ENCODE measurements at places on chromosomes 16 and 17. TPM values are rescaled to one million over a fixed set of nuclear protein-coding genes. Genes with fewer than 3 reads are reported as not detected.

DNA sequence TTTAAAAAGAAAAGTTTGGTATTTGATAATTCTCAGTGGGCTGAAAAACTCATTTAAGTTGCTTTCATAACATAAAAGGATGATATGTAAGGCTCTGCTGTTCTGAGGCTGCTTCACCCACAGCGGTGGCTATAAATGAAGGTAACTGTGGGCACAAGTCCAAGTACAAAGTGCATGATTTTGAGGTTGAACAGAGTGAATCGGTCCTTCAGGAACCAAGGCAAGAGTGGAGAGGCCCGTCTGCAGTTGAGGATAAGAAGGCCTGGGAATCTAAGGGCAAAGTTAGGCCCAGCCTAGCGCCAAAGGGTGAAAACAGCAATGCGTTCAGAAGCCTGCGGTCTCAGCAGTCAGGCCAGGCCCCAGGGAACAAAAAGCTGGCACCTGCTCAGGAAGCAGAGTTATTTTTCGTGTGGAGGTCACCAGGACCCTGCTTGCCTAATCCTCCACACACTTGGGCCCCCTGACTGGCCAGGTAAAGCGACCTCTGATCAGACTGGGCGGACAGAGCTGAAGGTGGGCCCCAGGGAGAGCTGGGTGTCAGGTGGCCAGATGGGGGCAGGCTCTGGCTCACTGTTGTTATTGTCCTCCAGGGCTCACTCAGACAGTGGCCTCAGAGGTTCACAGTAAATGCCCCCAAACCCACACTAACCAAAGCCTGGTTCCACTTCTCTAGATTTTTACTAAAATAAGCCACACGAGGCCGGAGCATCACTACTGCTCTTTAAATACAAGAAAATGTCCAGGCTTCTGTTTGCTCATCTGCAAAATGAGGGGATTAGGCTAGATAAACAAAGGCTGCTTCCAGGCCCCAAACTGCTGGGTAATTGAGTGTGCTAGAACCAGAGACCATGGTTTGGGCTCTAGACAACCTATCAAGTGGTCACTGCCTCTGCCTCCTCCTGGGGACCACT lies 46.5 kb downstream of the TEX2 start:
- no peak for DNase-seq

IGFBP4 gene
- 0.14 TPM for total RNA-seq

GDPD3 gene
- total RNA-seq, result 2.1 TPM

DNA sequence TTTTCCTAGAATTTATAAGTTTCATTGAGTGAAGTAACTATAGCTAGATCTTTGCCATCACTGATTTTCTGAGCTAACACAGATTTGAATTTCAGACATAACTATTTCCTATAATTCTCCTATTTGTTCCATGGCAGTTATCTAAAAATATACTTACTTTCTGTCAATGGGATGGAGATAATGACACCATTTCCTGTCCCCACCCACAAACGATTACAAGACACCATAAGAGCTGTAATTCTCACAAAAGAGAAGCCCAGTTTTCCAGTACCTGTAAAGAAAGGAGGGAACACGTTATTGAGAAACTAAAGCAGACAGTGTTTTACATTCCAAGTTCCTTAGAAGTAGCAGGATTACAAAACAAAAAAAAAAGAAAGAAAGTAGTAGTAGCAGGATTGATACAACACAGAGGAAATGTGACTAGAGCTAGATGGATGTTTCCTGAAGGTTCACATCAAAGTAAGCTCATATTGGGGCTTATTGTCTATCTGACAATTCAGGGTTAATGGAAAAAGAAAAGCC lies 110.9 kb upstream of the TOB1 start:
- no peak for DNase-seq

TRAF7 gene
- total RNA-seq, result 122 TPM

DNA sequence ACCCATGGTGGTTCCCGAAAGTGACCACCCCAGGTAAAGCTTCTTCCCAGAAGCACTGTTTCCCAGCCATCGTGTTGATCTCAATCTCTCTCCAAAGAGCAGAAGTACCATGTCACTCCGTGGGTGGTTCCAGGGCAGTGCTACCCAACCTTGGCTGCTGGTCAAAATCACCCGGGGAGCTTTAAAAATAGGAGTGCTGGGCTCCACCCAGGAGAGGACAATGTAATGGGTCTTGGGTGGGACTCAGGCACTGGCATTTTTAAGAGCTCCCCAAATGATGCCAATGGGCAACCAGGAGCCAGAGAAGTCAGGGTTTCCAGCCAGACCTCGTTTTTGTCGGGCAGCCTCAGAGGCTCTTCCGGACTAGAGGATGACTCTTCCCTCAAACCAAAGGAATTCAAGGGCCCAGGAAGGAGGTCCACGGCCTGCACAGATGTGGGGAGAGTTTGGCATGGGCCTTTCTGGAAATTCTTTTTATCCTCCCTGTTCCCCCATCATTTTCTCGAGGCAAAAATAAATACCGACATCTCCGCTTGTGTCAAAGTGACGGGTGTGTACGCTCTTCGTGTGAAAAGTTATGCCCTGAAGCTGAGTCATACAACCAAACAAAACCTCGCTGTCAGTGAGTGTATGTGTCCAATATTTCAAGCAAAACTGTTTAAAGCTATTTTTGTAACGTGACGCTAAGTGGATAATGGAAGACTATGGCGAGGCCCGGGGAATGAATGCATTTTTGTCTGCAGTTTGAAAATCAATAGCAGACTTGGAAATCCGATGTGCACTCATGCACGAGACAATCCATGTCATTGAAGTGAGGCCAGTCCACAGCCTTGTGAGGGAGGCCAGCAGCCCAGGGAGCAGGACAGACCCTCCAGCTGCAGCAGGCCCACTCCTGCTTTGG lies 364.1 kb downstream of the FOXL1 start:
- DNase-seq, result no peak

EPOP gene
- total RNA-seq, result 3.9 TPM

GRCh38 chr17:30395398-30396022 lies 16.8 kb downstream of the CPD start:
- no peak for DNase-seq

DNA sequence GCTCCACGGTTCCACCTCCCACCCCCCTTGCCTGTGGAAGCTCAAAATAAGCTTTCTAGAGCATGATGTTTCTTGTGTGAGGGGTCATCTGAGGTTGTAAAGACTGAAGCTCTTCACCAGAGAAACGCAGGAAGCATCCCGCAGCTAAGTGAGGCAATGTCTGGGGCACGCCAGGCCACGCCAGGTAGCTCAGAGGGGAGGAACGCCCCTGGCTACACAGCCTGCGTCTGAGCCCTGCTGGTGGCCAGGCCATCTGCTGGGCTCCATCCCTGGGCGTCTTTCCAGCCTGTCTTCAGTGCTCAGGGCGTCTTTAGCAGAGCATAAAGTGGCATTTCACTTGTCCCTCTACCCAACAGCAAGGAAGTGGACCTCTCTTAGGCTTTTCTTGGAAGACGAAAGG lies 15.2 kb downstream of the SOCS3 start:
- DNase-seq, result no peak

- DNase-seq, result no peak
Observed at GRCh38 chr16:17696616-17697015, 225.9 kb upstream of the XYLT1 start.

- no peak for DNase-seq
Observed at GRCh38 chr16:50121721-50122445, 31.2 kb upstream of the TENT4B start.

DNA sequence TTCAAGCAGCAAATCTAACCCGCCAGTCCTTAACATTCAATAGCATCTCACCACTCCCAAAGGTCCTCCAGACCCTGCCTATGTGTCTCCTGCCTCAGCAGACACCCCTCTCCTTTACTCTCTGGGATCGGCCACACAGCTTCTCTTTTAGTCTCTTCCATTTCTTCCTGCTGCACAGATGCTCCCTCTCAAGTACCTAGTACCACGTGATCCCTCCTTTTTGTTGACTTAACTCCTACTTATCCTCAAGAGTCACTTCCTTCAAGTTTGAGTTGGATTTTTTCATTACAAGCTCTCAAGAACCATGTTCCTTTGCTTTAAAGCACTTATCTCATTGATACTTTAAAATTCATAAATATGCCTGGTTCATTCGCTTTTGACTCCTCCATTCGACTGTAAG lies 24.9 kb downstream of the AMFR start:
- DNase-seq, result no peak

GRCh38 chr16:81837312-81837751 lies 58.2 kb downstream of the PLCG2 start:
- DNase-seq, result no peak

UMOD gene
- total RNA-seq, result not detected

GRCh38 chr17:8467527-8467926 lies 31.8 kb downstream of the NDEL1 start:
- DNase-seq, result no peak

DNA sequence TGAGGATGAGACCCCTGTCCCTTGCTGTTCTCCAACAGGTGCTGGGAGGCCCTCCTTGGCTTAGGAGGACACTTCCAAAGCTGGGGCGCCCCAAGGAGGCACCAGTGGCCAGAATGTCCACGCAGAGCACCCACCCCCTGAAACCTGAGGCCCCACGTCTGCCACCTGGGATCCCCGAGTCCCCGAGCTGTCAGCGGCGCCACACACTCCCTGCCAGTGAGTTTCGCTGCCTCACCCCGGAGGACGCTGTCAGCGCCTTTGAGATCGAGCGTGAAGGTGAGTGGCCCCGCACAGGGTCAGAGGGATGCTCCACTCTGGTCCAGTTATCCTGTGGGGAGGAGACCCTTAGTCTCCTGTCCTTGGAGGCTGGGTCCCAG lies 1.2 kb downstream of the AANAT start:
- no peak for DNase-seq

- no peak for DNase-seq
Observed at GRCh38 chr17:71872843-71873485, 247.9 kb upstream of the SOX9 start.

DNA sequence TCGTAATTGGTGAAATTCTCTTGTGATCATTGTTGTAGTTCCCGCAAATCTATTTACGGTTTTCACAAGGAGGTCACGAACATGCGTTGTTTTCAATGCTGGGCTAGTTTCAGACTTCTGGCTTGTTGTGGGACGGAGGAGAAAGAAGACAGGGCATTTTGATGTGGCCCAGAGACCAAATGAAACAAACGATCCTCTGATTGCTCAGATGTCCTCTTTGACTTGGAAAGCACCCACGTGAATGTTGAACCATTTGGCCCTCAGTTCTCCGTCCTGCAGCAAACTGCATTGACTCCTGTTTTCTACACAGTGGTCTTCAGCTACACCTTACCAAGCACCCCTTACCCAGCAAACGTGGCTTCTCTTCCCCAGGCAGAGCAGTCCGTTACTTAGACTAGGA lies 391.0 kb downstream of the WWOX start:
- no peak for DNase-seq

- no peak for DNase-seq
Observed at GRCh38 chr17:73634629-73635028, 9.6 kb downstream of the SDK2 start.

- no peak for DNase-seq
Observed at GRCh38 chr16:80449392-80449791, 91.4 kb upstream of the DYNLRB2 start.

- no peak for DNase-seq
Observed at GRCh38 chr17:596763-597644, 117.6 kb downstream of the VPS53 start.

All from HT1080 (cell line).